CD4-positive, CD25-positive, alpha-beta regulatory T cell (primary cell): ENCODE measurements at places on chromosomes 6 and 20.

GRCh38 chr6:3701631-3702030, 49.9 kb downstream of the PXDC1 start:
- DNase-seq, result no peak

- DNase-seq, result no peak
Measured at GRCh38 chr6:32980488-32981038, 12.2 kb downstream of the BRD2 start.

DNA sequence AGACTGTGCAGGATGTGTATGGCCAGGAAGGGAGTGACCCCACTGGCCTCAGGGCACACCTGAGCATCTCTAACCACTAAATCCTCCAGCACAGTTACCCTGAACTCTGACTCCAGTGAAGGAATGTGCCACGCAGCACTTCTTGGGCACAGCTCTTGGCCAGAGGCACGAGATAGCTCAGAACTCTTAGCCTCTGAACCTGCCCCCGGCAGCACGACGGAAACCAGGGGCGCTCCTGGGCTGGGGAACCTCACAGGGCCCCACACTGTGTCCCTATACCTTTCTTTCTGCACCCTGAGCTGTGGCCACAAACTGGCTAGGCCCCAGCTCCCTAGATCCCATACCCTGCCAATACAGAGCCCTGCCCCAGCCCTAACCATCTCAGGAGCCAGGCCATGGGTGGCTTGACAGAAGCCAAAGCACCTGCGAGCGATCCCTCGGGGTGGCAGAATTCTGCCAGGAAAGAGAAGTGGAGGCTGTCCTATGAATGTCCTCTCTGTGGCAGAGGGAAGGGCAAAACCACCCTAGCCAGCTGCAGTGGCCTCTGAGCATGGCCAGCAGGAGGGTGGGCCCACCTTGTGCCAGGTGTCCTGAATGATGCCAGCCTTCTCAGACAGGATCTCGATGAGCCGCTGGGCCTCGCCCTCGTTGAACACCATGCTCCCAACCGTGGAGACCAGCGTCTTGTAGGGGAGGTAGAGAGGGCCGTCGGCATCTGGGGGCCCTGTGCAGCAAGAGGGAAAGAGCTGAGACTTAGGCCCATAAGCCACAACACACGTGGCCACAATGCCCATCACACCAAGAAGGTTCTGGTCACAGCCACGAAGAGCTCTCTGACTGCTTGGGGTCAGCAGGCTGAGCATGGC, 39.4 kb downstream of the RRBP1 start:
- no peak for DNase-seq

DNA sequence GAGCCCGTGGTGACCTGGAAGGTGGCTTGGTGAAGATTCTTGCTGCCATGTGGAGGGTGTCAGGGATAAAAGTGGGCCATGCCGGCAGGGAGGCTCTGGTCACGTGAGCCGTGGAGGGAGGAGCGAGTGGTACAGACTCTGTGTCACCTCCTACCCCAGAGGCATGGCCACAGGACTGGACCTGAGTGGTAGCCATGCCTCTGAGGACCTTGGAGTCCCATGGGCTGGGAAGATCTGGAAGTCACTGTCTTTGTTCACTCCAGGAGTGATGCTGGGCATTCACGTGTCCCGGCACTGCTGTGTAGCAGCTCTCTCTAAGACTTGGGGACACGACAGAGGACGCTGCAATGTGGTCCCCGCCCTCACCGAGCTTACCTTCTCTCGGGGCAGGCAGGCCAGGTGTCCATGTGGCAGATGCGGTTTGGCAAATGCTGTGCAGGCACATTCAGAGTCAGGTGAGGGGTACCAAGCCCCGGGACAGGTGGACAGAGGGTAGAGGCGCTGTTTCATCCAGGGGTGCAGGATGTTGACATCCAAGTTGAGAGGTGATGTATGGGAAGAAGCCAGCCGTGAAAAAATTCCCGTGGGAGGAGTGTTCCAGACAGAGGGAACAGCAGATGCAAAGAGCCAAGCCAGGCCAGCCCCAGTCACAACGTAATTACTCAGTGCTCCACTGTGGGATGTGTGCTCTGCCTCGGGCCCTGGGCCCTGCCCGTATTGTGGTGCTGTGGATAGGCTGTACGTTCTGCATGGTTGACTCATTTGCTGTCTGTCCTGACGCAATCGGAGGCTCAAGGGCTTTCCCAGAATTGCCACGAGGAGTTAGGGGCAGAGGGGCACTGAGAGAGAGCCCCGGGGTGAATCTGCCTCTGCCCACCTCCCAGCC, 307.8 kb downstream of the TAF4 start:
- no peak for DNase-seq

DNA sequence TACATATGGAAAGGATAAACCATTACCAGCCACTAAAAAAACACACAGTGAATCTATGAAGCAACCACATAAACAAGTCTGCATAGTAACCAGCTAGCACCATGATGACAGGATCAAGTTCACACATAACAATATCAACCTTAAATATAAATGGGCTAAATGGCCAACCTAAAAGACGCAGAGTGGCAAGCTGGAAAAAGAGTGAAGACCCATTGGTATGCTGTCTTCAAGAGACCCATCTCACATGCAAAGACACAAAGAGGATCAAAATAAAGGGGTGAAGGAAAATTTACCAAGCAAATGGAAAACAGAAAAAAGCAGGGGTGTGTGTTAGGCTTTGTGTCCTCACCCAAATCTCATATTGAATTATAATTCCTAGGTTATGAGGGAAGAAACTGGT, 909.2 kb downstream of the EPHA7 start:
- DNase-seq, result no peak

DNA sequence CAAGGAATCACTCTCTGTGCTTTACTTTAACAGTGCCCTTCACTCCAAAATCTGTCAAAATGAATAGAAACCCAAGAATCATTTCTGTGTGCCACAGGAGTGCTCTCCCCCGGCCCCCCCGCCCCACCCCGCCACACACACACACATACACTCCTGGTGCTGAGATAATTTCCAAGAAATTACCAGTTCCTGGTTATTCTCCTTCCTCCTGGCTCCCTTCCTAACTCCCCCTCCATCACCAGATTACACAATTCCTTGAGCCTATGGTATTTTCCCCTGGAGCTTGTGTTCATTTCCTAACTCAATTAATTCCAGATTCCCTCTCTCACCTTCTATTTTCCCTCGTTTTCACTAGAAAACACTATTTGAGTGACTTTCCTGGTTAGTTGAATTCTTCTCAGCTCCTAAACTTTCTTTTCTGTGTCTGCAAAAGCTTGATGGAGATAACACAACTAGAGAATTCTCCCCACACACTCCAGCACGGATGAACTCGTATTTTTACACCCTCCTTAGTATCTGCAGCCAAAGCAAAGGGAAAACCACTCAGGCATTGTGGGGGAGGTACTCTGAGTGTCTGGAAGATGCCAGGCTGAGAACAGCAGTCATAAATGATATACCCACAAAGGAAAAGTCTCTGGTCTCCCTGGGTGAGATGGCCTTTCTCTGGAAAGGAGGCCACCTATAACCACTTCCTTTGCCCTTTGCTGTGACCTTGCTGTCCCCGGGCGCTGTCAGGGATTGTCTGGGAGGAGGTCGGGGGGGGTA, 1.9 kb upstream of the SLC24A3 start:
- no peak for DNase-seq

DNA sequence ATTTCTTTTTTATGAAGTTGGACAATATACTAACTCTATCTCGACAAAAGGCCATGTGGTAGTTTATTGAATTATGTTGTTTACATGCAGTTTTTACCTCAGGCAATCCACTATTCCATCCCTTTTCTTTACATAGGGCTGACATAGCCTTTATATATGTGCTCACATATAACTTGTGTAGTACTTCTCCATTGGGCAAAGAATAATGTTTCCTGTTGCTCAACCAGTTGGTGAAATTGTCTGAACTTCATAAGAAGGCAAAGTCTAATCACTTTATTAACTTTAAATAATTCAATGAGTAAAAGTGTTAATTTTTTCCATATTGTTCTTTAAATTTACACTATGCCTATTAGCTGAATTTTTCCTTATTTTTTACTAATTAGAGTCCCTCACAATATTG, 1272.1 kb downstream of the EPHA7 start:
- no peak for DNase-seq

DNA sequence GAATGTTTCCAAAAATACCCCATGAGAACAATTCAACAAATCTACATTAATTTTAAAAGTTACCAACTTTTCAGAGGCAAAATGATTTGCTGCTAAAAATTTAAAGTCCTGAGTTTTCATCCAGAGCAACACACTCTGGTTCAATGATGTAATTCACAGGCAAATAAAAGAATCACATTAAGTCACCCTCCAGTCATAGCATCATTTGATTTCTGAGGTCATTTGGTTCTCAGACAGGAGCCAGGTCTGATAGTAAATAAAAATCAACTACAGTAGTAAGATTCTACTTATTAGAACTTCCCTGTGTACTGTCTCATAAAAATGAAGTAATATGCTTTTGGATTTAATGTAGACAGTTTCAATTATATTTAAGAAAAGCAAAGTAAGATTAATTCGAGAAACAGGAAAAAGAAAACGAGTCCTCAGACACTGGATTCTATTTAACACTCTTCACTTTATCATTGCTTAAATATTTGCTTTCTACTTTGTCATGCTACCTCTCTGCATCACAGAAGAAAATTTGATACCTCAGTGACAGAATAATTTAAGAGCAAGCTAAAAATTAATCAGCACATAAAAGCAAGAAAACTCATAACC, 25.8 kb downstream of the MAP7 start:
- DNase-seq, result no peak

DNA sequence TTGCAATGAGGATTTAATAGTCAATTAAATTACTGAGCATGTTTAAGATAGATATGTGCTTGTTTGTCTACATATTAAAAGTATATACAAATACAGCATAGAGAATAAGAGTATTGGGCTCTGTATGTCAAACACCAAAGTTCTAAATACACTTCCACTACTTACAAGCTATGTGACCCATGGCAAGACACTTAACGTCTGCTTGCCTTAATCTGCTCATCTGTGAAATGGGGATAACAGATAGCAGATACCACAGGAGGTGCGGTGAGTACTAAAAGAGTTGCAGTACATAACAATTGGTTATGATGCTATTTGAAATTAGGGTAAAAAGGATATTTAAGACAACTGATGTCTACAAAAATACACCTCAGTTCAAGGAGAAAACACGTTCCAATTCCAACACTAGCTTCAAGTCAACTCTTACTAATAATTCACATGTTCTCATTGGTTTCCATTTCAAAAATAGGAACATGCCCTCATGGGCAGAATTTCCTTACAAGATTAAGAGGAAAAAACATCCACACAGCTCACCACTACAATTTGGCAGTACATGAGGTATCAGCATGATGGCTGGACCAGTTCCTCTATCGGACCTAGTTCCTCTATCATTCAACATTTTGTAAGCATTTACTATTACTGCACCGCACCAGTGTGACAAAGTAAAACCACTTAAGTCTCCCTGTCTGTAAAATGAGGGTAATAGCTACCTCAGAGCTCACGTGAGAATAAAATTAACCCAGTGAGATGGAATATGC, 101.1 kb downstream of the SMLR1 start:
- DNase-seq, result no peak

DNA sequence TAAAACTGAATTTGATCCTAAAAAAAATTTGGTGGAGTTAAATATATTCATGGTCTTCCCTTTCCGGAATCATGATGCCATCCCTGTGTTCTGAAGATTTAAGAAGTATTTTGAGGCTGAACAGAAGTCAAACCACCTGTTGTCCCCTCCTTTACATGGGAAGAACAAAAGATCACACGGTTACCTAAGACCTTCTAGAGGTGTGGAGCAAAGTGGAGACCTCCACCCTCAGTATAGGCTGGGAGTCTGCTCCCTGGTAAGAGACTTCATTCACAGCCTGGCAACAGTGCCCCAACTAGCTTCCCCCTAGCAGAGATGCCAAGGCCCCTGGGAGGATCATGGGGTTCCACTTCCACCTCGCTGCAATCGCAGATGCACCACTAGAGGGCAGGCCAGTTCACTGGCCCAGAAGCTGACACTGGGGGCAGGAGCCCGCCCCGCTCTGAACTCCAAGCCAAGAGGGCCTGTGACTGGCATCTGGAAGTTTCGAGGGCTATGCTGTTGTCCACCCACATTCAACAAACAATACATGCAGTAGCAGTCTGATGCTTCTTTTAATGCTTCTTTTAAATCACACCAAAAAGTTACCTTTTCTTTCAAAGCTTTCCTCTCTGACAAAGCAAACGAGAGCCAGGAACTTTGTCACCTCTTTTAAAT, 19.5 kb upstream of the UBE2J1 start:
- DNase-seq, result peak; percentile 75

- DNase-seq, result no peak
Measured at GRCh38 chr6:47302043-47302442, 7.7 kb downstream of the TNFRSF21 start.

DNA sequence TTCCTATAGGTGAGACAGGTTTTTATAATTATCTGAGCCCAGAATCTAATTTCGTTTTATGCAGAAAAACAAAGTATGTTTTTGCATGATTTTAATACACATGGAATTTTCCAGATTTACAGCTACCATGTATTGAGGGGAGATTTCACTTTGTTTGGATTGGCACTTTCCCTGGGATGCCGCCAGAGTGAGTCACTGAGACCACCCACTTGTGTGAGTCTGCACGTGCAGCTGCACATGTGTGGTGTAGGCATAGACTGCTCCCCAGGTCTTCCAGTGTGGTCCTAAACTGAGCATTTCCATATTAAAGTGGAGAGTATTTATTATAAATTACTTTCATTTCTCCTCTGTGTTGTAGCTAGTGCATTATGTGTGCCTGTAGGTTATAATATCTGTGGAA, 186.8 kb downstream of the UBE3D start:
- no peak for DNase-seq

- DNase-seq, result no peak
Measured at GRCh38 chr6:108171291-108171917, 5.6 kb downstream of the NR2E1 start.

DNA sequence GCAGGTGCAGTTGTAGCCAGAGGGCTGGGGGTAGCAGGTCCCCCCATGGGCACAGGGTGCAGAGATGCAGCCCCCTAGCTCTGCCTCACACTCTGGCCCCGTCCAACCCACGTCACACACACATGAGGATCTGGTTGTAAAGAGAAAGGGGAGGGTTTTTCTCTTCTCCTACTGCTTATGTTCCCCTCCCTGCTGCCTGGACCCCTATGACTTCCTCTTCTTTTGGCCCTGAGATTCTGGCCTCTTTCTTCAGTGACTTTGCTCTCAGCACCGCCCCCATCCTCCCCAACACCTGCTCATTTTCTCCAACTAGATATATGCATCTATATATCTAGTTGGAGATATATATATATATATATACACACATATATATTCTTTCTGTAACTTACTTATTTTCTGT, 9.7 kb downstream of the NOTCH4 start:
- DNase-seq, result no peak

DNA sequence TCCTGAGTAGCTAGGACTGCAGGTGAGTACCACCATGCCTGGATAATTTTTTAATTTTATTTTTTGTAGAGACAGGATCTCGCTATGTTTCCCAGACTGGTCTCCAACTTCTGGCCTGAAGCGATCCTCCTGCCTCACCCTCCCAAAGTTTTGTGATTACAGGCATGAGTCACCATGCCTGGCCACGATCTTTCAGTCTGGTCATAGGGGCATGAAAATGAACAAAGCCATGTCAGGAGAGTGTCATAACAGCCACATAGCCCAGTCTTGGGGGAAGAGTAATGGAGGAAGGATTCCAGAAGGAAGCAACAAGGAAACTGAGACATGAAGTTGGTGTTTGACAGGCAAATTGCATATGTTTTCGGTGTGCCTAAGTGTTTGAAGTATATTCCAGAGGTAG, 17.0 kb upstream of the SNX3 start:
- no peak for DNase-seq

GRCh38 chr20:54459279-54459678, 16.1 kb upstream of the DOK5 start:
- DNase-seq, result no peak
